ENCODE measurements at places on chromosomes 1 and 21.

DNA sequence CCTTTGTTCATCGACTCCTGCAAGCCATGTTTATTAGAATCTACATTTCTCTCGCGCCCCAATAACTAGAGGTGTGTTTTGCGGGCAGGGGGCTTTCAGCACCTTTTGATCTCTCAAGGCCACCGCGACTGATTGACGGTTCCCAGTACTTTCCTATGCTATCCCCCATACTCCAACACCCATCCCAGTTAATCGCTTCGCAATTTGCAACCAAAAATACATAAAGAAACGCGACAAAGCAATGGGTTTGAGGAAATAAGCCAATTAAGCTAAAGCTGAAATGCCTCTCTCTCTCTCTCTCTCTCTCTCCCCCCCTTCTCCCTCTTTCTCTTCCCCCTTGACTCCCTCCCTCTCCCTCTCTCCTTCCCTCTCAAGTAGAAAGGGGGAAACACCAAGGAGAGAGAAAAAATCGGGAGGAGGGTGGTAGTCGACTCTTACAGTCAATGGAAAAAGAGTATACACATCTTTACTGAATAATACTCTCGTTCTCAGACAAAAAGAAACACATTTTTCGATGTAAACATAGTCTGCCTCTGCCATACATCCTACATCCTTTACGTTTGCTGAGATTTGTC lies 128.0 kb upstream of the DPYD start:
- no peak for DNase-seq

- peak; percentile 86 for DNase-seq
Observed at GRCh38 chr1:30801771-30802198, 44.2 kb upstream of the LAPTM5 start.

GRCh38 chr1:212630158-212630900 lies 21.8 kb downstream of the ATF3 start:
- peak; percentile 71 for DNase-seq

- no peak for DNase-seq
Observed at GRCh38 chr21:35243171-35243570, 194.1 kb upstream of the RUNX1 start.

DNA sequence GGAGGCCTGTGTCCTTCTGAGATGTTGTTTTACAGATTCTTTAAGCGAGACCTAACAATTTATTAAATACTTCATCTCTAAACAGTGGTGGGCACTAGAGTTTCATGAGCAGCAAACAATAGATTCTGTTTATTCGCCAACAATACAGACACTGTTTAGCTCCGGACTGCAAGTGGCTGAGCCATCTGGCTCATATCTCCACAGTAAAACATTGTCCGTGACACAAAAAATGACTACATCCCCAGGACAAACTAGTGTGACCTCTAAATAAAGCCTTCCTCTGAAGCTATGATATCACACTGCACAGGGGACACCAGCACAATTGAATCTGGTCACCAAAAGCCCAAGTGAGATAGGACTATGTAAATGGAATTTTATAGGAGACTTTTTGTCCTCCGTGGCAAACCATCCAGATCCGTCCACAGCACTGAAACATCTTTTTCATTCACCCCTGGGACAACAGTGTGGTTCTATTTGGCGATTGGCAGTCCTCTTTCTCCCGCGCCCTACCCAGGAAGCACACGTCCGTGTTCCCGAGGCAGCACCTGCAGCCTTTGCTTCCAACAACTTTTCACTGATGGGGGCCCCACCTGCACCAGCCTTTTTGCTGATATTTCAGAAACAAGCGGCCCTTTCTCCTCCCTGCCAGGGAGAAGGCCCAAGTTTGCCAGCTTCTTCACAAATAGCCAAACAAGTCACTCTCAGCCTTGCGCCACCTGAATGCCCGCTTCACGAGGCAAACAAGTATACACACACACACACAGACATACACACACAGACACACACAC lies 47.4 kb downstream of the OLIG1 start:
- no peak for DNase-seq

DNA sequence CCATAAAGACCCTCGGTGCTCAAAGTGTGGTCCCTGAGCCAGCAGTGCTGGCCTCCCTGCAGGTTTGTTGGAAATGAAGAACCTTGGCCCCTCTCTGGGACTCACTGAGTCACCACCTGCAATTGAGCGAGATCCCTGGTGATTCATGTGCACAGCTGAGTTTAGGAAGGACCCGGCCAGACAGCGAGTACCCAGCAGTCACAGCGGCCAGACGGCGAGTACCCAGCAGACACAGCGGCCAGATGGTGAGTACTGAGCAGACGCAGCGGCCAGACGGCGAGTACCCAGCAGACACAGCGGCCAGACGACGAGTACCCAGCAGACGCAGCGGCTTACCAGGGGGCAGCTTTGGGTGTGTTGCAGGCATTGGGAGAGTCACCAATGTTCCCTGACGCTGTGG lies 123.8 kb downstream of the PRDM16 start:
- no peak for DNase-seq

DNA sequence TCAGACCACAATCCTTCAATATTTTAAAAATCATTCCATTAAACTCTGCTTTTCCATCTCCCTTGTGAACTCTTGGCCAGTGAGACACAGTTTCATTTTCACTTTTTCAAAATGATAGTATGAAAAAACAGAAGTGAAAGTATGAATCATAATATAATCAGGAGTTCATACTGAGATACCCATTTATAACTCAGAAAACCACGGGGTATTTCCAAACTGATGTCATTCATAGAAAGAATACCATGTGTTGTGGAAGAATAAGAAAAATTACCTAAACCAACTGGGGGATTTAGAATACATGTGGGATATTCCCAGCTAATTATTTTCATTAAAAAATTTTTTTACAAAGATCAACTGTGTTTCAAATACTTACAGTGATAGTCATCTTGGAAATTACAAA lies 149.9 kb downstream of the MRPL39 start:
- DNase-seq, result no peak

DNA sequence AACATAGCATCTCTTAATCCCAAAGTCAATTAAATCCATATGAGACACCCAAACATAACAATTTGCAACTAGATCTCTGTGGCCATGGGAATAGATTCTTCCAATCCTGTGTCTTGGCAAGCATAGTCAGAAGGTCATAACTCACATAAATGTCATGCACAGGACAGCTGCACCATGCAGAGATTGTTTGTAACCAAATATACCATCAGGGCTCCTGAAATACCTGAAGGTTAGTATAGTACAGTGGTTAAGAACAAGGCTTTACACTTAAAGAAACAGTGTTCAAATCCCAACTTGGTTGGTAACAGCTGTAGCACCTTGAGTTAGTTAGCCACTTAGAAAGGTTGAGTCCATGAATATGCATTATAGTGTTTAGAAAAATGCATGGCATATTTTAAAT lies 82.6 kb upstream of the CCDC190 start:
- no peak for DNase-seq

- no peak for DNase-seq
Observed at GRCh38 chr1:203661572-203661971, 34.9 kb downstream of the ATP2B4 start.

- no peak for DNase-seq
Observed at GRCh38 chr1:204345941-204346645, 13.6 kb downstream of the PLEKHA6 start.

DNA sequence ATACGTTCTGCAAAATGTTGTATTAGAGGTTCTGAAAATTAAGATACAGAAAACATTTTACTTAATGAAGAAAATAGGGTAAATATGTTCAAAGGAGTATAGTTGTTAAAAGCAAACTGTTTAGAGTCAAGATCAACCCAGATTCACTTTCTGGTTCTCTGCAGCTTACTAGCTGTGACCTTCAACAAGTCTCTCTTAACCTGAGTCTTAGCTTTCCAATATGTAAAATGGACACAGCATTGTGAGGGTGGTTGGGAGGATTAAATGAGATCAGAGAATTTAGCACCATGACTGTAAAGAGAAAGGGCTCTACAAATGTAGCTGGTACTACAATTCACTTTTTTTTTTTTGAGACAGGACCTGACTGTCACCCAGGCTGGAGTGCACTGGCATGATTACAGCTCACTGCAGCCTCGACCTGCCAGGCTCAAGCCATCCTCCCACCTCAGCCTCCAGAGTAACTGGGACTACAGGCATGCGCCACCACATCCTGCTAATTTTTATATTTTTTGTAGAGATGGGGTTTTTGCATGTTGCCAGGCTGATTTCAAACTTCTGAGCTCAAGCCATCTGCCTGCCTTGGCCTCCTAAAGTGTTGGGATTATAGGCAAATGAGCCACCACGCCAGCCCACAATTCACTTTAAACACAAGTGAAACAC lies 43.9 kb downstream of the ATP1A1 start:
- DNase-seq, result no peak

- no peak for DNase-seq
Observed at GRCh38 chr1:115172270-115172669, 83.0 kb upstream of the TSPAN2 start.

DNA sequence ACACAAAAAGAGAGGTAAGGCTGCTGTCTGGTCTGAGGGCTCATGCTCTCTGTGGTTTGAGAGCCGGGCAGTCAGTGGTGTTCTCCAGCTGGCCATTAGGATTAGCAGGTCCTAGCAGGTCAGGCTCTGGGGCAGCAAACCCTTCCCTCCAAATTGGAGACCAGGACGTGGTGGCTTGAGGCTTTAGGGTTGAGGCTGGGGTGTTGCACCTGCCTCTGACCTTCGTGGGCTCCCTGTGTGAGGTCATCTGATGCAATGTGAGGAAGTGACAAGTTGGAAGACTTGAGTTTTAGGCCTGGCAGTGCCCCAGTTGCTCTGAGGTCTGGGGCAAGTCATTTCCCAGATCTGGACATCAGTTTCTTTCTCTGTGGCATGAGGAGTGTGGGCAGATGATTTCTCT lies 24.4 kb downstream of the SZRD1 start:
- DNase-seq, result no peak

DNA sequence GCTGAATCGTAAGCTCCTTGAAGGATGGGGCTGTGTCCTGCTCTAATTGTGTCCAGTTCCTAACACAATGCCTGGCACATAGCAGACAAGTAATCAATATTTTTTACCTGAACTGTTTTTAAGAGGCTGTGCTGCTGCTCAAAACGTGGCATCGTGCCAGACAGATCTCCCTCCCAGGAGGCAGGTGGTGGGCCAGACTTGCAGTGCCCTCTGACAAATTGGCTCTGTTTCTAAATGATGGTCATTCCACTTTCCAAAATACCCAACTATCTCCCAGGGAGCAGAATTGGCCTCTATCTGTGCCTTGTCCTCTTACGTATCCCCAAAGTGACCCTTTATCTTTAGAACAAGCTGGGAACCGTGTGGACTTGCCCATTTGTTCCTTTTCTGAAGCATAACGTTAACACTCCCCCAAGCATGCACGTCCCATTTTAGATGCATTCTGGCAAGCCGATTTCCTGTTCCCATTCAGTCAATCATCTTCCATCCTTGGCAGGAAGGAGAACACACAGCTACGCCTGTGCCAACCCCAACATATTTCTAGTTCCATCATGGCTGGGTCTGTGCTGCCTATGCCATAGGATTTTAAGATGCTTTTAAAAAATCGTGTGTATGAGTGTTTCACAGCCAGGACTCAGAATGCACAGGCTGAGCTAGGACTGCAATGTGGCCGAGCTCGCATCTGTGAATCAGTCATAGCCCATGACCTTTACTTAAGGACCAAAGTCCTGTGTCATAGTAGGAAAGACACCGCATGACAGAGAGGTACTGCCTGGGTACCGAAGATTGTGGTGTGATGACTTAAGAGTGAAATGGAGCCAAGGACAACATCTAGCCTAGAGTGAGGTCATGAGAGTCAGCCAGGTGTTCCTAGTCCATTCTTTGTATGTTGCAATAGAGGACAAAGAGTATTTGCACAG lies 408.6 kb downstream of the PRDM2 start:
- DNase-seq, result no peak

DNA sequence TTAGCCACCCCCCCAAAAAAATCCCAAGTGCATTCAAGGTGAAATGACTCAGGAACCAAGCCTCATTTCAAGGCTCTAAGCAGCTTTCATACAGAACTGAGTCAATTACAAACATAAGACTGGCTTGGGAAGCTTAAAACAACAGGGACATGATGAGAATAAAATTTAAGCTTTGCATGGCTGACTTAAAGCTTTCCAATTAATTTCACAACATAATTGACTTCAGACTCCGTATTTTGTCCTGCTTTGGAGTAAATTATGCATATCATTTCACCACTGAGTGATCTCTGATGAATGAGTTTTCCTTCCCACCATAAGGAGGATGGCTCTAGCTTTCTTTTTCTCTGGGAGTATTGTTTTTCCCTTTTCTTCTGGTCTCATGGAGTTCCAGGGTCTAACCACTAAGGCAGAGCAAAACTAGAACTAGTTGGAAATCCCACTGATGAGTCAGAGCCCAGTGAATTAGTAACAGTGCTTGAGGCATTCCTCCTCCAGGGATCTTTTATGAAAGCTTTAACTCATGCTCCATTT lies 72.8 kb downstream of the XCL2 start:
- DNase-seq, result no peak

DNA sequence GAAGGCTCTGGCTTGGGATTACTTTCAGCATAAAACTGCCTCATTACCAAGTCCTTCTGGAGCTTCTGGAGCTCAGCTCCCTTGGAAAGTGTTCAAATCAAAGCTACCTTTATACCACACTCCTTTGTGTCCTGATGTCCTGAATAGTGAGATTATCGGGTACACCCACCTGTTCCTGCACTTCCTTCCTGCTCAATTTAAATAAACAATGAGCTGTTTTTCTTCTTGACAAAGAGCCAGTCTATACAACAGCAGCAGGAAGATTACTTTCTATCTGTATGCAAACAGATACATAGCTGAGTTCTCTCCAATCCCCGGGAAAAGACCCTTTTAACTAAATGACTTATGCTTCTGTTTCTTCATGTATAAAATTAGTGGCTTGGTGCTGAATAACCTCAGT lies 258.0 kb upstream of the FMN2 start:
- no peak for DNase-seq
